Myocyte (in vitro differentiated cells): ENCODE measurements at places on chromosomes 16 and 17. TPM values are rescaled to one million over a fixed set of nuclear protein-coding genes. Genes with fewer than 3 reads are reported as not detected.

ANKRD40CL gene
- total RNA-seq, result not detected in 2 replicates

- peak; percentile 98 for DNase-seq
These were observed 7.7 kb upstream of the PPL start for GRCh38 chr16:4944333-4945281.

IRX5 gene
- total RNA-seq, result 12.7 and 14.0 TPM in 2 replicates

GRCh38 chr17:7579001-7579833 is at the start of gene CD68:
Gene CD68, plus strand, starts transcription at chr17:7579638. Its CDS starts 40 bp downstream, at chr17:7579678.
- peak; percentile 82 for DNase-seq

PRKCB gene
- total RNA-seq, result not detected in 2 replicates

DNA sequence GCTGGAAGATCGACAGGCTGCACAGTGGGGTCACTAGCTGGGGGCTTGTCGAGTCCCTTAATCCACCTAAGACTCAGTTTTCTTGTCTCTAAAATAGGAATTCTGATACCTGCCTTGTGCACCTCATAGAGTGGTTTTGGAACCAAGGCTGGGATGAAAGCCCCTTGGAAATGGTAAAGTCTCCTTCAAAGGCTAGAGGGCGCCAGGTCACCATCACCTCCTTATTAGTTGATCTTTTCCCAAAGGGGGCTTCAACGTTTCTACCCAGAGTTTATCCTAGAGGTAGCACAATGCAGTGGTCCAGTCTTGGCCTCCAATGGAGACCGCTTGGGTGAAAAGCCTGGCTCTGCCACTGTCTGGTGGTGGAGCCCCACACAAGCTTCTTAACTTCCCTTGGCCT is 158.2 kb downstream of the AIPL1 start:
- DNase-seq, result no peak

GRCh38 chr16:12902511-12903372 is 1.3 kb downstream of the SHISA9 start:
- peak; percentile 43 for DNase-seq

KRTAP3-1 gene
- total RNA-seq, result not detected in 2 replicates

CTRB2 gene
- total RNA-seq, result 2.3 and 6.1 TPM in 2 replicates

CES1 gene
- total RNA-seq, result not detected in 2 replicates

CTDNEP1 gene
- total RNA-seq, result 69.1 and 88.9 TPM in 2 replicates

SP6 gene
- total RNA-seq, result 0.05 and 0.16 TPM in 2 replicates

STARD3 gene
- 34.9 and 36.9 TPM in 2 replicates for total RNA-seq

DNA sequence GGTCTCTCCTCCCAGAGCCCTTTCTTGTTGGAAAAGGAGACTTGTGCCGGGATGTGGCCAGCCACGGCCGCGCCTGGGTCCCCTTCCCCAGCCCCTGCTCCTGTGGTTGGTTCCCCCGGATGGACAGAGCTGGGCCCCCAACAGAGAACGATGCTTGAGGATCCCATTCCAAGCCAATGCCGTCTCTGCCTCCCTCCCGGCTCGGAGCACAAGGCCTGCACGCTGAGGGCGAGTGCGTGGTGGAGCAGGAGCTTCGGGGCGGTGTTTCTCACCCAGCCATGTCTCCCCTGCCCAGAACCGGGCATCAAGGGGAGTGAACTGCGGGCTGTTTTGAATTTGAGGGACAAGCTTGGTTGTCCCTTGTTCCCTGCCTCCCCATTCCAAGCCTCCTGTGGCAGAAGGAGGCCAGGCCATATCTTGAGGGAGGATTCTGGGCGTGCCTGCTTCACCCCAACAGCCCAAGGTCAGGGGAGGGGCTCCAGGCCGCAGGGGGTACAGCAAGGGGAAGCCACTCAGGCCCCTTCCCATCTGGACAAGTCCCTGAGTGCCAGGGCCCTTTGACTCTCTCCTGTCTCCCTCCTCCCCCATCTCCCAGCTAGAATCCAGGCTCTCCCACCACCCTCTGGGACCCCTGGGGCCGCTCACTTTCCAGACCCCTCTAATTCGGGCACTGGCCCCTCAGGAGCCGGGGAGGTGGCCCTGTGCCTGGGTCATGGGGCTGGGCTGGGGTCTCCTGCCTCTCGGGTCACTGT is 43.6 kb downstream of the SOCS3 start:
- DNase-seq, result no peak

DNA sequence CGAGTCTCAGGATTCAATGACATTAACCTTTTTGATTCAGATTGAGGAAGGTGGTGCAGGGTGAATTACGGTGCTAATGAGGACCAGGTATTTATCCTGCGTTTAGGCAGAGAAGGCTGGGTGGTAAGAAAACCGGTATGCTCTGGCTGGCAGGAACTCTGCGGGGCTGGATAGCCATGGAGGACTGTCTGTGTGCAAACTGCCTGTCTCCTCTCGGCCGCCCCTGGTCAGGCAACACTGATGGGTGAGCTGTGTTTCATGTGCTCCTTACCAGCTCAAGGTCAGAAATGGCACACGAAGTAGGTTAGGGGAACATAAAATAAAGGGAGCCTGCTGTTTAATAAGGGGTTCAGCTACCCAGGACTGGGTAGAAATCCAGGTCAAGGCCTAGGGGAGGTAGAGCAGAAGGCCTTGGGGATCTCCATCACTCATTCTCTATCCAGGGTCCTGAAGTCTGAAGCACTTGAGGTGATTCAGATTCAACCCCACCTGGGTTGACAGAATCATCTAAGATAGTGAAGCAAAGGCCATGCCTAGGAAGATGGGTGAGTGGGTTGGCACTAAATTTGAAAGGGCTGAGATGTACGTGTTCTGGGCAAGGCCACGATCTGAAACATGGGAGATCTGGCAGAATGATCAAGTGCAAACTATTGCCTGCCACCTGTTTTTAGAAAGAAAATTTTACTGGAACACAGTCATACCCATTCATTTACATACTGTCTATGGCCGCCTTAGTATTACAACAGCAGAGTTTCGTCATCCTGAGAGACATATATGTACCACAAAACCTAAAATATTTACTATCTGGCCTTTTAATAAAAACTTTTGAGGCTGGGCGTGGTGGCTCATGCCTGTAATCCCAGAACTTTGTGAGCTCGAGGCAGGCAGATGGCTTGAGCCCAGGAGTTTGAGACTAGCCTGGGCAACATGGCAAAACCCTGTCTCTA is 292.5 kb downstream of the XYLT1 start:
- peak; percentile 9 for DNase-seq

DNA sequence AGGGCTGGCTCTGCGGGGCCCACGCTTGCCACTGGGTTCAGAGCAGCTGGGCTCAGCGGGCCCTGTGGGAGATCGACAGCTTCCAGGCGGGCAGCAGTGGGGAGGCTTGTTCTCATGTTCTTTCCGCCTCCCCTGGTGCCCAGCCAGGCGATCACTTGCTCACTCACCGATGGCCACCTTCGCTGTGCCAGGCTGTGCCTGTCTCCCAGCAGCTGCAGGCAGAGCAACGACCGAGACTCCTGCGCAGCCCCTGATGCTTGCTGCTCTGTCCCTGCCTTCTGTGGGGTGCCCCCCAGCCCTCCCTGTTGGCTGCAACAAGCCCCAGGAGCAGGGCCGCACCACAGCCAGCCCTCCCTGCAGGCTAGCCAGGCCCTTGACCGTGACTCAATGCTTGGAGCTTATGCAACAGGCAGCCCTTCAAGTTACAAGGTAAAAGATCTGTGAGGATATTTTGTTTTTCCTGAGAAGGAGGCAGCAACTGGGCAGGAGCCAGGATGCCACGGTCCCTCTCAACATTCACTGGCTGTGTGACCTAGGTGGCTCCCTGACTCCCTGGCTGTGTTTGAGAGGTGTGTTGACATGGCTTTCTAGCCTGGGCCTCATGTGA is 9.6 kb upstream of the SPNS2 start:
- DNase-seq, result no peak
